Stimulated activated CD8-positive, alpha-beta memory T cell treated with anti-CD3 and anti-CD28 coated beads, Interleukin-12 subunit alpha, Interleukin-12 subunit beta, amount 100 ng/mL, for 4 hours (primary cell): ENCODE measurements at places on chromosomes 3 and 15.

GRCh38 chr3:123634149-123635051 lies 49.5 kb upstream of the HACD2 start:
- no peak for DNase-seq

DNA sequence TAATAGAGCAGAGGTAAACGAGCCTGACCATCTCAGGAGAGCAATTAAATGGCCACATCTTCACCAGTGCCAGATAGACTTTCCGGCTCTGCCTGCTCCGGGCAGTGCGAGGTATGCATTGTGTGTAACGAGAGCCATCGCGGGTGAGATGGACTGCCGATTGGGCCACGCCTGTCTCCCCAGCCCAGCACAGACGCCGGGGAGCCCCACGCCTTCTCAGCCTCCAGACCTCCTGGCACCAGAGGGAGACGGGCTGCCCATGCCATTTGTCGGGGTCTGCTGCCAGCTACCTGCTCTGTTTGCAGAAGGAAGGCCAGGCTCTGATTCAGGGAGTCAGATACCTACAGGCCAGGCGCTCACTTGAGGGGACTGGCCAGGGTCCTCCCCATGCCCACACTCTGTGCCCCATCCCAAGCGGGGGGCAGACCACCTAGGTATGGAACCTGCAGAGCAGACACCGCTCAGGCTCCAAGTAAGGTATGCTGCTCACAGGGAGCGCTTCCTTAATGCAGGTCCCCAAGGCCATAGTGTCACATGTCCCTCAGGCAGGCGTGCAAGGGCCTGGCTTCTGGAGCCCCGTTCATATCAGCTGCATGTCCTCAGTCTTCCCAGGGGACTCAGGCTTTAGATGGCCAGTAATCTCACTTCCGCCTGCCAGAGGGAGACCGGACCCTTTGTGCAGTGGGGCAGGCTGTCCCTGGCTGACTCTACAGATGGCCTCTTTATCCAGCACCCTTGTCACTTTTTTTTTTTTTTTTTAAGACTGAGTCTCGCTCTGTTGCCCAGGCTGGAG lies 62.2 kb downstream of the DNAJB8 start:
- no peak for DNase-seq

- DNase-seq: no peak
These were observed 83.9 kb downstream of the PPARG start for GRCh38 chr3:12372741-12373280.

- DNase-seq: no peak
These were observed 23.2 kb downstream of the SERPINI2 start for GRCh38 chr3:167450675-167451074.

DNA sequence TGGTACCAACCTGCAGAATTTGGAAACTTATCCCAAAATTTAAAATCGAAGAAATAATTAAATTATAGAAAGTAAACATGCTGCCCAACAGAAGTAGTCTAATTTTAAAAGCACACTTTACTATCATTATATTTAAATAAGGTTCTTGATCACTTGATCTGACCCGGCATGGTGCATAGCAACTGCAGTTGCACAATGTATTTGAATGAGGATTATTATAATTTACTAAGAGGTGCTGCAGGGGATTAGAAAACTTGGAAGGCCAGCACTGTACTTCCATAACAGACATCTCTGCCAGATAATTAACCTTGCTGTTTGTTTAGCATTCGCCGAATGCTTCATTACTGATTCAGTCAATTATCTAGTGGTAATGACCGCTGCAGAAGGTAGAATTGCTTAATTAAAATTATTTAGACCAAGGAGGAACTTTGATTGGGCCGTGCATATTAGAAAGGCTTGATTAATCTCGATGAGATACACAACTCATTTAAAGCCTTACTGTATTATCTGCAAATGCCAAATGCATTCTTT lies 971.6 kb downstream of the ZPLD1 start:
- no peak for DNase-seq

DNA sequence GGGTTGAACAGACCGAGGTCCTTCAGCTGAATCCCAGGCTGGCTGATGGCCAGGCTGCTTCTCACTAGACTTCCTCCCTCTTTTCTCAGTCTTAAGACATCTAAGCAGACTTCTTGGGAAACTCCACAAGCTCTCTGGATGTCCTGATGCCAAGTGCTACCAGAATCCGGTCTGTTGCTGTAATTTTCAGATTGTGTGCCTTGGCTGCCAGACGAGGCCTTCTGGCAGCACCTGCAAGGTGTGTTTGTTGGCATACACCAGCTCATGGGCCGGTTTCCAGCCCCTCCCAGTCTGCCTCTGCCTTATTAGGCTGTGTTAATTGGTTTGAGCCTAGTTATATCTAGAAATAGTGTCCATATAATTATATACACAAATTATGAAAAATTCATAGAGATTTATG lies 120.6 kb downstream of the TNIK start:
- DNase-seq: no peak

- no peak for DNase-seq
These were observed 7.7 kb downstream of the CAPN3 start for GRCh38 chr15:42367041-42367440.

DNA sequence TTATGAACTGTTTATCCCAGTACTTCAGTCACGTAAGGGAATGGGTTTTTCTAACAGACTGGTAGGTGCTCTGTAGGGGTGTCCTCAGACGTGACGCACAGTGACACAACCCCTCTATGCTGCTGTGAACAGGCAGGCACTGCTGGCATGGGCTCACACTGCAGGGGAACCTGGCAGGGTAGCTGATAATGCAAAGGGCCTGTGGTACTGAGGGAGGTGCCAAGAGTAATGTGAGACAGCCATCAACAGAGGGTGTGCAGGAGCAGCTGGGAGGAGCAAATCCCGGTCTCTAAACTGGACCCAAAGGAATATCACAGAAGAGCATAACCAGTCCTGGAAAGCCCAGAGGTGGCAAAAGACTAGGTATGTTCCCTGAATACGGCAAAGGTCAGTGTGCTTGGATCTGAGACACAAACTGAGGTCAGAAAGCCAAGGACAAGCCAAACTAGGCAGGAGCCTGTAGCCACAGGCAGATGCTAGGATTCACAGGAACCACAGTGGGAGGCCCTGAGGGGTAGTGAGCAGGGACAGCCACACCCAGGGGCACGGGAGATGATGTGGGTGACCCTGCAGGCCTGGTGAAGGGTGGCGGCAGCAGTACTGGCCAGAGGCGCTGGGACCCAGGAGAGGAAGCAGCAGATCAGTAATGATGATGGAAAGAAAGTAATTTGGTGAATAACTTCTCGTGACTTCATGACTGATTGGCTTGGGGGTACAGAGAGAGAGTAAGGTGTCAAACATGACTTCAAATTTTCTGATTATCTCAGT lies 248.1 kb upstream of the CHRNA7 start:
- no peak for DNase-seq

DNA sequence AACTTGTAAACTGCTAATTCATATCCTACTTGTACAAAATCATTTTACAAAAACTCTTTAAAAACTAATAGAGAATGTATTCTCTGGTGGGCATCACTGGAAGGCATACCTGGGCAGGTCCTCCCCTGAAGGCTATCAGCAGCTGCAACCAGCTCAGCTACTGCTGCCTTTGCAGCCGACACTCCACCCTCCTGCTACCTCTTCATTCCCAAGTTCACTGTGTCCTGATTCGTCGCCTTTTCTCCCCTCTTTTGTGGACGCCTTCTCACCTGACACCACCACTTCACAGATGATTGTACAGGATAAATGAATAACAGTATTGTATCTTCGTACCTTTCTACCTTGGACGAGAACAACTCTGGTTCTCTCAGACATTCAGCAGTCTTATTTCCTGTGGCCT lies 28.9 kb downstream of the B4GALT4 start:
- DNase-seq: no peak

GRCh38 chr3:73536336-73536895 lies 88.3 kb downstream of the PDZRN3 start:
- DNase-seq: no peak

GRCh38 chr3:152183473-152183872 lies 85.3 kb upstream of the MBNL1 start:
- DNase-seq: peak; percentile 19

- no peak for DNase-seq
These were observed 2.3 kb upstream of the MYL3 start for GRCh38 chr3:46865546-46865945.

GRCh38 chr15:25091421-25092158 lies 136.8 kb downstream of the SNRPN start:
- DNase-seq: no peak

GRCh38 chr3:50390508-50391224 lies 31.3 kb upstream of the TMEM115 start:
- DNase-seq: no peak

- no peak for DNase-seq
These were observed 180.7 kb upstream of the GRM7 start for GRCh38 chr3:6680119-6680806.

DNA sequence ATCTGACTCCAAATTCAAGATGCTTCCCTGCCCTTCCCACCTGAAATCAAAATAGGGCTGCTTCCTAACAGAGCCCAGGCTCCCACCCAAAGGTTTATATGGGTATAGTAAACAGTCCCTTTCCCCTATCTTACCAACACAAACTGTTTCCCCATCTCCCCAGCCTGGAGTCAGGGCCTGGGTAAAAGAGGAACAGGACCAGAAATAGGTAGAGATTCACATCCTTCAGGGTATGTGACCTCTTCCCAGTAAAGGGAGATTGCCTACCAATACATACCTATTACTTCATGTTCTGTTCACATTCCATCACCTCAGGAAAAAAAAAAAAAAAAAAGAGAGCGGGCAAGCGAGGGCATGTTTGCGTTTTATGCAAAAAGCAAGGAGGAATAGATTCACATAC lies 9.7 kb upstream of the SHF start:
- DNase-seq: no peak

DNA sequence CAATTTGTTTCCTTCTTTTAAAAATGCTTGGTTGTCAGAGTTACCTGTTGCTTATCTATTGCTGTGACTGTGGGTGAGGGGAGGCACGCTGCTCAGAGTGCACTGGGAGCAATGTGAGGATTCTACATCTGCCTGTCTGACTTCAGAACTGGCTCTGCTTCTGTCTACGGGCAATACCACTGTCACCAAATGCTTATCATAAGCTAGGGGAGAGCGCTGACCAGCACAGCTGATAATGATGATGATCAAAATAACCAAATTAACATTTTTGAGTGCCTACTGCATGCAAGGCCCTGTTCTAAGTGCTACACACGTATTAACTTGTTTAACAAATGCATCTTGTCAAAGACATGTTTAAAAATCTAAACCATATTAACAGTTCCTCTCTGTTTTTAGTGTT lies 79.2 kb upstream of the TPRG1 start:
- DNase-seq: no peak

DNA sequence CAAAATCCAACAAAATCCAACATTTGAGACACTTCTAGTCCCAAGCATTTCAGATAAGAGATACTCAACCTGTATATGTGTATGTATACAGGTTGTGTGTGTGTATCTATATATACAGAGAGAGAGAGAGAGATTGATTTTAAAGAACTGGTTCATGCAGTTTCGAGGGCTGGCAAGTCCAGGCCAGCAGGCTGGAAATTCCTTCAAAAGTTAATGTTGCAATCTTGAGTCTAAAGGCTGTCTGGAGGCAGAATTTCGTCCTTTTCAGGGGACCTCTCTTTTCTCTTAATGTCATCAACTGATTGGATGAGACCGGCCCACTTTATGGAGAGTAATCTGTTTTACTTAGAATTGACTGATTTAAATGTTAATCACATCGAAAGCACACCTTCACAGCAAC lies 199.6 kb upstream of the IL12A start:
- no peak for DNase-seq

GRCh38 chr3:149813367-149814281 lies 609 bp downstream of the RNF13 start:
- DNase-seq: no peak

DNA sequence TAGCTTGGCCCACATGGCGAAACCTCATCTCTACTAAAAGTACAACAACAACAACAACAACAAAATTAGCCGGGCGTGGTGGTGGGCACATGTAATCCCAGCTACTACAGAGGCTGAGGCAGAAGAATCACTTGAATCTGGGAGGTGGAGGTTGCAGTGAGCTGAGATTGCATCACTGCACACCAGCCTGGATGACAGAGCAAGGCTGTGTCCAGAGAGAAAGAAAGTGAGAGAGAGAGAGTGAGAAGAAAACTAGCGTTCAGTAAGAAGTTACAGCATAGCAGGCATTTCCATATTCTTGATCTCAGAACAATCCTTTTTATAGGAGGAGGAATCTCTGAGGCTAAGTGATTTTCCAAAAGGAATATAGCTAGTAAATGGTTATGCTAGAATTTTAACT lies 1076.1 kb downstream of the AGBL1 start:
- DNase-seq: no peak

DNA sequence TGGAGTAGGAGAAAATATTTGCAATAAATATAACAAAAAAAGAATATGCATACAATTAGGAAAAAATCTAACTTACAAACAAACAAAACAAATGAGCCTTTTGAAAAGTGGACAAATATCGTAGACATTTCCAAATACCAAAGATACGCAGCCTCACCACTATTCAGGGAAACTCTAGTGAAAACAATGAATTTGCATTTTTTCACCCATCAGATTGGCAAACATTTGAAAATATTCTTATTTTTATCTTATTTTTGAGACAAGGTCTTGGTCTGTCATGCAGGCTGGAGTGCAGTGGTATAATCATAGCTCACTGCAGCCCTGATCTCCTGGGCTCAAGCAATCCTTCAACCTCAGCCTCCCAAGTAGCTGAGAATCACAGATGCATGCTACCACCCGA lies 15.5 kb downstream of the AP3S2 start:
- no peak for DNase-seq

GRCh38 chr15:41675337-41675736 lies 15.1 kb downstream of the MGA start:
- no peak for DNase-seq

GRCh38 chr3:52061121-52061910 lies 4.9 kb upstream of the DUSP7 start:
- no peak for DNase-seq

DNA sequence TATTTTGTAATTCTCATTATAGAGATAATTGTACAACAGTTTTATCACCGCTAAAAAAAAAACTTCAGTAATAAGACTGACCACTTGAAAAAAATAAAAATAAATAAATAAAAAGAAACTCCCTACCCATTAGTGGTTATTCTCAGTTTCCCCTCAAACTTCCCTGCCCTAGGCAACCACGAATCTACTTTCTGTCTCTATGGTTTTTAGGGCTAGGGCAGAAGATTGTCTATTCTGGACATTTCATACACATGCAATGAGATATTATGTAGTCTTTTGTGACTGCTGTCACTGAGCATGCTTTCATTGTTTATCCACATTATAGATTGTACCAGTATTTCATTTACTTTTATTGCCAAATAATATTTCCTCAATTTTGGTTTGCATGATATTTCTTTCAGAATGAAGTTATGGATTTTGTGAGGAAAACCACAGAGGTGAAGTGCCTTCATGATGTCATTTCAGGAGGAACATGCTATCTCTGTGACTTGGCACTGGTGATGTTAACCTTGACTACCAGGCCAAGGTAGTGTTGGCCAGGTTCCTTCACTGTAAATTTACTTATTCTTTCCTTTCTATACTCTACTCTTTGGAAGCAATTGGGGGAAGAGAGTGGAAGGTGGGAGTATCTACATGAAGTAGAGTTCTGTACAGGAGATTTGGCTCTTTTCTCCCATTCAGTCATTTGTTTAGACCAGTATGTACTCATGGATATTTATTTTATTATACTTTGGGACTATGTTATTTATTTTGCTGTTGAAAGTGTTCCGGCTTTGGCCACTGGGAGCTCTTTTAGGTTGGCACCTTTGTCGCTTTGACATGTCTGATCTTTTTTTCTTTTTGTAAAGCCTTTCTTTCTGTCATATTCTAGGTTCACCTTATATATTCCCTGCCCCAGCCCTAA lies 86.3 kb downstream of the GMPS start:
- no peak for DNase-seq
